ENCODE measurements at places on chromosomes 13 and 19.

- no peak for DNase-seq
Measured at GRCh38 chr19:12984683-12985048, 10.6 kb upstream of the NFIX start.

DNA sequence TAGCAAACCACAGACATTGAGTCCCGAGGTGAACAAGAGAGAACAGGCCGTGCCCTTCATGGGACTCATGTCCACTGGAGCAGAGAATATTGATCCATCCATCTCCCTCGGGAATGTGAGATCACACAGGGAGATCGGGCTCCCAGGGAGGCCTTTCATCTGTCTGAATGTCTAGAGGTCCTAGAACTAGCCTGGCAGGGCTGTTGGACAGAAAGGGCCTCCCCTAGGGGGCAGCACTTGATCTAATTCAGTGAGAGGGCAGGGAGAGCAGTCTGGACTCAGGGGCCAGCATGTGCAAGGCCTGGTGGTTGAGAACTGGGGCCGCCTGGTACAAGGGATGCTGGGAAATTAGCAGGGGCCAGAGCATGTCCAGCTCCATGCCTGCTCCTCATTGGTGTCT is 4.3 kb downstream of the RUVBL2 start:
- DNase-seq = peak; percentile 62

DNA sequence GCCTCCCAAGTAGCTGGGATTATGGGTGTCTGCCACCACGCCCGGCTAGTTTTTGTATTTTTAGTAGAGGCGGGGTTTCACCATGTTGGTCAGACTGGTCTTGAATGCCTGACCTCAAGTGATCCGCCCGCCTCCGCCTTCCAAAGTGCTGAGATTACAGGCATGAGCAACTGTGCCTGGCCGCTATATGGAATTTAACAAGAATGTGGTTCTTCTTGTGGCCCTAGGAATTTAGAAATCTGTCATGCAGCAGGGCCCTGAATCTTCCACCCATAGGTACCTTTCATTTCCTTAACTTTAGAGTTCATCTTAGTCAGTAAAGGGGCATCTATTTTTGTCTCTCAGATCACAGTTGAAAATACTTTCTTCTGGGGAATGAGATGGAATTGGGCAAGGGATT is 25.6 kb upstream of the NDFIP2 start:
- DNase-seq = no peak

GRCh38 chr13:46523972-46524752 is 28.8 kb upstream of the LRCH1 start:
- no peak for DNase-seq
